Activated gamma-delta T cell (primary cell): ENCODE measurements at places on chromosomes 11 and 22.

DNA sequence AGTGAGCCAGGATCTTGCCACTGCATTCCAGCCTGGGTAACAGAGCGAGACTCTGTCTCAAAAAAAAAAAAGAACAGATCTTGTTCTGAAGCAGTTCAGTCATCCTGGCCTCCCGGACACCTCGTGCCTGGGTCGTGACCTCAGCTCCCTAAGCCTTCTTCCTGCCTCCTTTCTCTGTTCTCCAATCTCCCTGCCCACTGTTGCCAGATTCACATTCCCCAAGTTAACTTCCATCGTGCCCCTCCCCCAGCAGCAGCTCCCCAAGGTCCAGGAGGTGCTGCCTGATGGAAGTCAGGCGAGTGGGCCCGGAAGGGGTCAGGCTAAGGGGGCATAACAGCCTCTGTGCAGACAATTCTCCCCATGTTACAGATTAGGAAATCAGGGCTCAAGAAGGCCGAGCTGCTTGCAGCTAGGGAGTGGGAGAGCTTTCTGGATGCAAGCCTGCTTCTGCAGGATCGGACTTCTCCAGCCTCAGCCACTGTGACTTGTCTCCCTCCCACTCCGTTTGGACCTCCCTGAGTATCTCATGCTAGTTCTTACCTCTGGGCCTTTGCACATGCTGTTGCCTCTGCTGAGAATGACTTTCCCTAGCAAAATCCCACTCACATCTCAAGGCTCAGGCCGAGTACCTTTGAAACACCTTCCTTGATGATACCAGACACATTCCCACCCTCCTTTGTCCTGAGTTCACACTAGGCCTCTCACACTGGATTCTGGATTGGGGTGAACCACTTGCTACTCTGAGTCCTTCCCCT is 14.3 kb upstream of the TMEM184B start:
- DNase-seq, result no peak

DNA sequence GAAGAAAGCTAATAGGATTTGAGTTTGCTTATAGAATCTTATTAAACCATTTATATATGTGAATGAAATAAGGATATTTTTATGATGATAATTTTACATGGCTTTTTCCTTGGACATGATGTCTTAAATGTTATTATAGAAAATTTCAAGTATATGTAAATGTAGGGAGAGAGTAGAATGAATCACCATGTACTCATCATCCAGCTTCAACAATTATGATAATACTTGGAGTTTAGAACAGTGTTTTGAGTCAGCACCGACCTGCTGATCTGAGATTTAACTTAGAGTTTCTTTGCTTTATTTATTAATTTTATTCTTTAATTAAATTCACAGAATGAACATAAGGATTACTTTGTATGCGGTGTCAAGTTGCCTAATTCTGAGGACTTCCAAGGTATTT is 193.5 kb downstream of the UVRAG start:
- no peak for DNase-seq

DNA sequence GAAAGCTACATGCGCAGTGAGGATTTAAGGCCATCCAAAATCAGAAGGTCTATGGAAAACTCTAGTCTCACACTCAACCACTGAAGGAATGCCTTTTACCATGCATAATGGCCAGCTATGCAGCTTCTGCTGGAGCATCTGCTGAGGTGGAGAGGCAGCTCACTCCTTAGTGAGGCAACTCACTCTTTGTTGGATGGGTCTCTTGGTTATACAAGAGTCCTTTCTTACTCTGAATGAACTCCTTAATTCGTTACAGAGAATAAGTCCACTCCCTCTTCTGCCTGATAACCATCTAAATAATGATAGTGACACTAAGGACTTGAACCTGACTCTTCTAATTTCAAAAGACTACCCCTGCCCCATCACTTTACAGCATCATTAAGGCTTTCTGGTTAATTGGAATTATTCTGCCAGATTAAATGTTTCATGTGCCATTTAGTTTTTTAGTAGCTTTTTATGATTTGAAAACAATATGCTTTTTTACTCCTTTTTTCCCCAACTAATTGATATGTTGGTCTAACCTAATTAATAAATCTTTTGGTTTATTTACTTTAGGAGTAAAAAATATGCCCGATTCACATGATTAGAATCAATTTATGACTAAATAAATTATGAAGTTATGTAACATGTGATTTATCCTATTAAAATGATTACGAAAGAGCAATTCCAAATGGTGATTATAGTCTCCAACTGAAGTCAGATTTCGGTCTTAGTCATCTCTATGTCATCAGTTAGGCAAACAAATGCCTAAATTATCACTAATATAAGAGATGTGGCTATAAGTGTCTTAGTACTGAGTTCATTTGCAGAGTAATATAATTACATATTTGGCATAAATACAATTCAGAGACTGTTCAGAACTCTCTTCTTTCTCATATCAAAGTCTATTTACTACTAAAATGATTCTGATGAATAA is 286.7 kb upstream of the CCDC90B start:
- no peak for DNase-seq

- DNase-seq, result no peak
These were observed 222.9 kb upstream of the ZC3H12C start for GRCh38 chr11:109870297-109870696.

DNA sequence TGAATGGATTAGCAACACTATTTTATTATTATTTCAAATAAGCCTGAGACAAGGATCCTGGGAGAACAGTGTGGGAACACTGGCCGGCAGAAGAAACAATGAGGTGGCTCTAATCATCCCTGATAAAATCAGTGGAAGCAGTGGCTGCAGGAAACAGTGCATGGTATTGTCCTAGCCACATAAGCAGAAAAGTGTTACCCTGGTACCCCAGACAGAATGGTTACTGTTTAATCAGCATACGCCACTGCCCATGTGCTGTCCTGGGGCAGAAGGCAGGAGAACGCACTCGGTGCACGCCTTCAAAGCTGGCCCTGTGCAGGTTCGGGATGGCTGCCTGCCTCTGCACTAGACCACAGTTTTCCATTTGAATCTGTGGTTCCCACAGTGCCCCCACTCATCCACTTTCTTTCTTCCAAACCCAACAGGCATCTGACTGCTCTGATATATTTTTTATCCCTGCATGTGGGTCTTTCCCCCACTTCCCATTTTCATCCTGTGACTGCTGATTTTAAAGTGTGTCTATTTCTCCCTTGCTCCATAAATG is 25.7 kb downstream of the OPCML start:
- DNase-seq, result no peak

GRCh38 chr11:85269109-85269508 is 358.0 kb downstream of the DLG2 start:
- DNase-seq, result no peak

DNA sequence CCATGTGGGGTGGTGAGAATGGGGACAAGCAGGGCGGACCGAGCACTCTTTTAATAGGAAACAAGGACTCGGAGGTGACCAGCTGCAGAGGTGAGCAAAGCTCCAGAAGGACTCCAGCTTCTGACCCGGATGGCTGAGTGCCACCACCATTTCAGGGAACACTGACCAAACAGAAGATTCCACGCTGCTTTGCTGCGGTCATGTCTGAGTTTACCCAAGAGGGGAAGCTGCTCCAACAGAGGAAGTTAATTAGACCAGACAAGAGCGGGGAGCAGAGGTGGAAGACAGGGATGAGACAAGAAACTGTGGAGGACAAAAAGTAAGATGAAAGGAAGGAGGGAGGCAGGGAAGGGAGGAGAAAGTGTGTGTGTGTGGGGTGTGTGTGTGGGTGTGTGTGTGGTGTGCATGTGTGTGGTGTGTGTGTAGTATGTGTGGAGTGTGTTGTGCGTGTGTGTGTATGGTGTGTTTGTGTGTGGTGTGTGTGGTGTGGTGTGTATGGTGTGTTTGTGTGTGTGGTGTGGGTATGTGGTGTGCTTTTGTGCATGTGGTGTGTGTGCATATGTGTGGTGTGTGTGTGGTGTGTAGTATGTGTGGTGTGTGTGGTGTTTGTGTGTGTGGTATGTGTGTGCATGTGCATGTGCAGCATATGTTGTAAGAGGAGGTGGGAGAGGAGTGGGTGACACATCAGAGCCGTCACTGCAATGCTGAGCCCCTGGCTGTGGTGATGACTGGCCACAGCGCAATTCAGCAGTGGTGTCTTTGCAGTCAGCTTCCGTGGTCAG is 82.2 kb upstream of the AKIP1 start:
- DNase-seq, result no peak

DNA sequence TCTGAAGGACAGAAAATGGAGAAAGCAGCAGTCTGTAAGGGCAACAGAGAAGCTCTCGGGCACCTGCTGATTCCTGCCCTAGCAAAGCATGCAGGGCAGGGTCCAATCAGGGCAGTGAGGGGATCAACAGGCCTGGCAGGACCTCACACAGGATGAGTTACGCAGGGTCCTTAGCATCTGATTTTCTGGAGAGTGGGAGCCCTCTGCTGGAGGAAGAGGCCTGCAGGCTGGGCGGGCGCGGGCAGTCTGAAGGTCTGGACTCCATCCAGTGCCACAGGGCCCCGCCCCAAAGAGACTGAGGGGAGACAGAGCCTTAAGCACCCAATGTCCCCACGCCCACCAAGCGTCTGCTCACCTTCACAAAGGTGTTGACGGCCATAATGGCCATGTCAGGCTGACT is 28.9 kb downstream of the AP1B1 start:
- no peak for DNase-seq

DNA sequence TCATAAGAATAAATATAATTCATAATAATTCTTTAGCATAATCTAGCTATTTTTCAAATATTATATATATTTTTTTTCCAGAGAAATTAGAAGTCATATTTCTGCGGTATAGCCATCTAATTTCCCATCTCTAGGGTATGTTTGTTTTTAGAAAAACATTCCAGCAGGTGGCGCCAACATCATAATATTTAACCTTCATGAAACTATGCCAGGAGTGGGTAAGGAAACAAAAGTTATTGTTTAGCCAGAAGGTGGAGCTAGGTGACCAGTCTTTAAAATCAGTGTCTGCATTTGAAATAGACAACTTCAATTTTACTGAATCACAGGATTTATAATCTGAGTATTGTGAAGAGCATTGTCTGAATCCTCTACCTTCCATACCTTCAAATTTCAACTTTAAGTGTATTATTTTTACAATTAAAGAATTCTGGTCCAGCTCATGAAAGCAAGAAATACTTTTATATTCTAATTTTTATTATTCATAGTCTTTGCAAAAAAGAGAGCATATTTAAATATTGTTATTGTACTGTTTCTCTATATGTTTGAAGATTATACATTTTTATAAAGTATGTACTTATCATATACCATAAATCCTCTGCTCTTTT is 15.7 kb upstream of the CCDC179 start:
- no peak for DNase-seq

GRCh38 chr11:61766353-61766841 is 14.0 kb downstream of the MYRF start:
- DNase-seq, result no peak

GRCh38 chr11:133266986-133267385 is 265.3 kb downstream of the OPCML start:
- DNase-seq, result no peak

DNA sequence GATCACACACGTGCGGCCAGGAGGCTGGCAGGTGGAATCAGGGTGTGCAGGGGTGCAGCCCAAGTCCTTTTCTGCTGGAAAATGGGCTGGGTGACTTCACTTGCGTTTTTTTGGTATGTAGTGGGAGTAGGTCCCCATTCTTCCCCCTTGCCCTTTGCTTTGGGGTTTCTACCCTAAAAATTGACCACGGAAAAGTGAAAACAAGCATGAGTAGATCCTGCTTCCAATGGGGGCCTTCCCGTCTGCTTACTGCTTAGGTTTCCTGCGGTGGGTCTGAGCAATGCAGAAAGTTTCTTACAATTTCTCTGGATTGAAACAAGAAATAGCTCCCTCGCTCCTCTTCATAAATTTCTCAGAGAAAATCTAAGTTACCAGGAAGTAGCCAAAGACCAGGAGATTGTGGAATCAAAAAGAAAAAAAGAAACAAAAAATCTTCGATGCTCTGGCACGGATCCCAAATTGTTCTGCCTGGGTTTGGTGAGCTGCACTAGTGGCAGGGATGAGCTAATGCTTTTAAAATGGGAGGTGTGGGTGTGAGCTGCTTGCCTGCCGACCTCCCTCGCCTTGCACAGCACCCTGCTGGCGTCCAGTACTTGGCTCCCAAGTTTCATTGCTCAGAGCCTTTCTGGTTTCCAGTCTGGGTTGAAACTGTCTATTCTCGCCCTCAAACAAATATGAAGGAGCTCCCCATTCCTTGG is 2.4 kb downstream of the TIMP3 start:
- no peak for DNase-seq

DNA sequence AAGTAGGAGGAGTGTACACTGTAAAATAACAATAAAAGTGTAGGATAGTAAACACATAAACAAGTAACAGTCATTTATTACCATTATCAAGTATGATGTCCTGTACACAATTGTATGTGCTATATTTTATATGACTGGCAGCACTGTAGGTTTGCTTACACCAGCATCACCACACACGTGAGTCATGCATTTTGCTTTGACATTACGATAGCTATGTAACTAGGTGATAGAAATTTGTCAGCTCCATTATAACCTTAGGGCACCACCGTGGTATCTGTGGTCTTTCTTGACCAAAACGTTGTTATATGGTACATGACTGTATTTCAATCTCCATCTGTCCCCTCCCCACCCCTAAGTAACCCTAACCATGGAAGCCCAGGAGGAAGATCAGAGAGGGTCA is 1.1 kb downstream of the DNAL4 start:
- DNase-seq, result no peak

- DNase-seq, result no peak
These were observed 663 bp downstream of the MYH9 start for GRCh38 chr22:36386900-36387708.

- no peak for DNase-seq
These were observed 49.1 kb upstream of the SEPTIN5 start for GRCh38 chr22:19664951-19665783.

DNA sequence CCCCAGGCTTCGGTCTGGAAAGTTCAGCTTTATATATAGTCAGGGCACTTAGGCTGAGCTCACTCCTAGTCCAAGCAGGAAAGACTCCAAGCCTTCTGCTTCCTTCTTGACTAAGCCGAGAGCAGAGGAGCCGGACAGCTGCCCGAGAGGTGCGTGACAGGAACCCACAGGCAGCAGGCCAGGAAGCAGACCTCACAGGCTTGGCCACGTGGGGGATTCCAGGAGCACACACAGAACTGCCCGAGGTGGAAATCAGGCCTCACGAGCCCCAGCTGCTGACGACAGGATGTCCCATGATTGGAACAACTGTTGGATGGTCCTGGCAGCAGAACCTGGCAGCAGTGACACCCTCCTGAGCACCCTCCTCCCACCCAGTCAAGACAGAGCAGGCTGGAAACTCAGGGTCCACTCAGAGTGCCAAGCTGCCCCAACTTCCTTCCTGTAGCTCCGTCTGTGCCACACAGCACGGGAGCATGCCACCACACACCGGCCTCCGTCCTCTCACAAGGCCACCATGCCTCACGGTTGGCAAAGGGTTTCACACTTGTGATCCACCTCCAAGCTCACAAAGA is 5.4 kb downstream of the PLA2G6 start:
- peak; percentile 31 for DNase-seq

GRCh38 chr11:48001438-48002021 is 21.2 kb downstream of the PTPRJ start:
- DNase-seq, result no peak
